ENCODE measurements at places on chromosomes 11 and 22.
A peak's percentile ranks its signal among the peaks of the same experiment; 100 is the strongest.

DNA sequence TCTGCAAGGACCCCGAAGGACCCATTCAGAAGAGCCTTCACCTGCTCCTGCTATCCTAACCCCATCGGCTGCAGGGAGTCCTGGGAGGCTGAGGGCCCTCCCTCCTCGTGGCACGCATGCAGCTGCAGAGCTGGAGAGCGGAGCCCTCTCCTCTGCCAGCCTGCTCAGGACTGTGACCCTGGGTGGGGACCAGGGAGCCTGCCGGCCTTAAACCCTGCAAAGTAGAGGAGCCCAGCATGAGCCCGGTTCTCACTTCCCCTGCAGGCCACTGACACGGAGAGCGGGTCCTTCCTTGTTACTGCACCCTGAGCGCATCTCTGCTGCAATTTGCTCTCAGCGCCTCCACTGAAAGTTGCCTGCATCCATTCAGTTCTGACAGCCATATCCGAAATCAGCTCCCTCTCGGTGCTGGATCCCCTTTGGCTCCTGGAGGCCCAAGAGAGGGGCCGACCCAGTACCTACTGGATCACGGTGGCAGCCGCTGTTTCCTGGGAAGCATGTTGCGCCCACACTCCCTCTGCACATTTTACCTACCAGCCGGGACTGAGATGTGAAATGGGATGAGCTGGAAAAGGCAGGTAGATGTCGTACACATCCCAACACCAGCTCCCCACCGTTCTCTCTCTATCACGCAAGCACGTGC lies 312.1 kb downstream of the NTM start:
- no peak for DNase-seq

DNA sequence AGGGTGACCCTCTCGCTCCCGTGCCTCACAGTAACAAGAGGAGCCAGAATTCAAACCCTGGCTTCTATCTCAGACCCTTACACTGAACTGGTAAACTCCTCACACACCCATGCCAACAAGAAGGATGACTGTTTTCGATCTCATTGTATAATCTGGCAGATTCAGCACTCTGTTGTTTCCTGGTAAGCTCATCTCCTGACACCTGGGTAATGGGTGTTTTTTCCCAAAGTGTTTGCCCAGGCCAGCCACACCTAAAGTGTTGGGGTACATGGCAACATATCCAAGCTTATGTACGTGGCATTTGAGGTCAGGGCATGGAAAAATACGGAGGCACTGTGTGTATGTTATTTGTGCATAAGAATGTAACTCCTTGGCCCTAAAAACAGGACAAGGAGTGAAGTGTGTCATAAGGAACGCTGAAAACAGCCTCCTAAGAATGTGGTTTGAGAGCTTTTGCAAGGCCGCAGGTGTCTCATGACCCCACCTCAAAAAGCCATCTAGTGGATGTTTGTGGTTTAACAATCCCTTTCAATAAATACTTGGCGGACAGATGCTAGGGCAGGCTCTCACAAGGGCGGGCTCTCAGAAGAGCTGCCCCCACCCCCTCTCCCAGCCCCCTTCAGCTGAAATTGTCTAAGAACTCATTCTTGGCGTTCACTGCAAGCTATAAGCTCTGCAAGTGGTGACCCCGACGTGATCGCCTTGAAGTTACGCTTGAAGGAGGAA lies at the start of gene MS4A15:
TSS of gene MS4A15 (plus strand) at position 561 of the 726 bp plus-strand sequence. CDS start 6,867 bp downstream, outside the sequence.
- DNase-seq = no peak

GRCh38 chr11:83583757-83584366 lies 297.7 kb upstream of the CCDC90B start:
- DNase-seq = no peak

- DNase-seq = no peak
Measured at GRCh38 chr22:36238373-36239149, 766 bp downstream of the APOL2 start.

DNA sequence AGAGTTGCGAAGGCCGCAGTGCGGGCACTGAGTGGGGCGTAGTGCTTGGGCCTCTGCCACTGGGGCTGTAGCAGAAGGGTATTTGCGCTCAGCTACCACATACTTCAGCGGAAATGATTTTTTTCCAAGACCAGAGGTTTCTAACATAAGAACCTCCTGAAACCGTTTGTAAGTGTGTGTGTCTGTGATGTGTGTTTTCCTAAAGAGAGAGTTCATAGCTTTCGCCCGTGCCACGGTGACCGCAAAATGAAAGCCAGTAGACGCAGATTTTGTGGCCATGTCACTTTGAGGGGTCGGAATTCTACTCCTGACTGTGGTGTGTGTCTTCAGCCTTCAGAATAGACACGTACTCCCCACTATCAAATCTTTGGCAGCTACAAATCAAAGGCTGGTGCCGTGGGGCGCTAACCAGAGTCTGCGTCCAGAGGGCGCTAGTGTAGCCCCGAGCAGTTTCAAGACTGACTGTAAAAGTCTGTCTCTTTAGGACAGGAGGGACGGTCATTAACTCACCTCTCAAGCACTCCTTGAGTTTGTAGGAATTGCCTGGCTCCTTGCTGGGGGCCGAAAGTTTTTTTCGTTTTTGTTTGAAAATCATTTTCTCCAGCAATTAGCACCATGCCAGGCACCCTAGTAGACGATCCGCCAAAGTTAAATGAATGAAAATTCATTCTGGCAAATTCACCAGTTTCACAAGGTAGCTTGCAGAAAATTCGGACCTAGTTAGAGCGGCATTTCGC lies 2.5 kb upstream of the CALCA start:
- DNase-seq = no peak

DNA sequence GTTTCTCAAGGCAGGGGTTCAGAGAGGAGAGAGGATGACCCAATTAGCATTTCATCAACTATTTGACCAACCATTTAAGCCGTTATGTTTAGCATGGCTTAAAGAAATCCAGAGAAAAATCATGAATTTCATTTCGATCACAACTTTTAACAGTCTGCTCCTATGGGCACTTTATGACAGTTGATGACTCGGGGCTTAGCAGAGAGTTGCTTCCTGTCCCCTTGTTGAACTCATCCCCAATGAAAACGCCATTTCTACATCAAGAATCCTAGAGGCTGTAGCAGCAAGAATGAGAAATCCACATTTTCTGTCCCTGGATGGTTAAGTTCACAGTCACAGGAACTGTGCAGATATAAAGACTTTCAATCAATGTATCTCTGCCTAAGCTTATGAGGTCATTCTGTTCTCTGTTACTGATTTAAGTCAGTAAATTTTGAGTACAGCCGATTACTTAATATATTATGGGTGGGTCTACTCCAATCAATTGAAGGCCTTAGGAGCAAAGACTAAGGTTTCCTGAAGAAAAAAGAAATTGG lies 81.1 kb downstream of the BDNF start:
- no peak for DNase-seq

DNA sequence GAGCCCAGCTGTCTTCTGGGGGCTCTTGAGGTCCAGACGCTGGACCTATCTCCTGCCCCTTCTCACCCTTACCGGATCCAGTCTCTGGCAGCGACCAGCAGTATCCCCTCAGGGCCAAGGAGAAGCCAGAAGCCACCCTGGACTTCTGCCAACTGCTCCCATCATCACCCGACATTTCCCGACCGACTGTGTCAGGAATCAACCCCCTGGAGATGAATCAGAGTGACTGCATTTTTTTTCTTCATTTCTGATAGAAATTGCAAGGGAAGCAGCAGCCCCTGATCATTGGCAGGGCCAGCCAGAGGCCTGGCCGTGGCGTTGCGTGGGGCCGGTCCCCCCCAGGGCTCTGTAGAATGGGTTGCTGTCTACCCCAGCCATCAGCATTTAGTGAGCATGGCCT lies 5.2 kb upstream of the LIF start:
- DNase-seq = no peak

- no peak for DNase-seq
Measured at GRCh38 chr11:76918941-76919386, 58.2 kb downstream of the ACER3 start.

- peak; percentile 65 for DNase-seq
Measured at GRCh38 chr22:21629255-21630149, at the start of gene YDJC. TSS of gene YDJC (minus strand) at chr22:21630022. CDS start at chr22:21630014, 8 bp downstream.

GRCh38 chr11:80346353-80347059 lies 905.7 kb upstream of the TENM4 start:
- DNase-seq = no peak

DNA sequence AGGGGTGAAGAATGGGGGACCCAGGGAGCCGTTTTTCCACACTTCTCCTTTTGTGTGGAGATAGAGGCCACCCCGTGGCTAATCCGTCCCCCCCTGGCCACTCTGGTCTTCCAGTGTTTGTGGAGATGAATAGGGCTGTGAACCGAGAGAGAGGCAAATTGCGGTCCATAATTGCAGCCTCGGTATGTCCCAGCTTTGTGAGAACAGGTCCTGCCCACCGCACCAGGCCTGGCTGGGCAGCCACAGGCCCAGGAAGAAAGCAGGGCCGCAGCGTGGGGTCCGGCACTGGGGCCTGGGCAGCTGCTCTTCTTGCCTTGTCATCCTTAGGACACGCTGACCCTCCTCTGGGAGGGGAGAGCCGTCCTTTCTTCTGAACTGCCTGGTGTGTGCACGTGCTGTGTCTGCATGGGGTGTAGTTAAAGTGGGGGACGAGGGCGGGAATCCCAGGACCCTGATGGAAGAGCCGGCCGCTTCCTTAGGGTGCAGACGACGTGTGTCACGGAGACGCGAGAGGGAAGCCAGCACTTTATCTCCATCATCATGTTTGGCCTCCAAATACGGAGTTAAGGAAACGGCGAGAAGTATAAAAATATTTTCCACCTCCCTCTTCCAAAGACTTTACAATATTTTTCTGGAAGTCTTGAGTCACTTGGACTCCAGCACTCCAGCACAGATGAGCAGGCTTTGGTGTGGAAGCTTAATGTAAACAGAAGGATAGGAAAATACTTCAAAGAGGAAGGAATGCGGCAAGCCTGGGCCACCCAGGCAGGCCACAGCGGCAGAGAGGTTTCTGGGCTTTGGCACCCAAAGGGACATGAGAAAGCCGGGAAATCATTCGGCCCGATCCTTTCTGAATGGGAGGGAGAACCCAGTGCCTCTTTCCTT lies 1248.4 kb downstream of the BRD1 start:
- no peak for DNase-seq

DNA sequence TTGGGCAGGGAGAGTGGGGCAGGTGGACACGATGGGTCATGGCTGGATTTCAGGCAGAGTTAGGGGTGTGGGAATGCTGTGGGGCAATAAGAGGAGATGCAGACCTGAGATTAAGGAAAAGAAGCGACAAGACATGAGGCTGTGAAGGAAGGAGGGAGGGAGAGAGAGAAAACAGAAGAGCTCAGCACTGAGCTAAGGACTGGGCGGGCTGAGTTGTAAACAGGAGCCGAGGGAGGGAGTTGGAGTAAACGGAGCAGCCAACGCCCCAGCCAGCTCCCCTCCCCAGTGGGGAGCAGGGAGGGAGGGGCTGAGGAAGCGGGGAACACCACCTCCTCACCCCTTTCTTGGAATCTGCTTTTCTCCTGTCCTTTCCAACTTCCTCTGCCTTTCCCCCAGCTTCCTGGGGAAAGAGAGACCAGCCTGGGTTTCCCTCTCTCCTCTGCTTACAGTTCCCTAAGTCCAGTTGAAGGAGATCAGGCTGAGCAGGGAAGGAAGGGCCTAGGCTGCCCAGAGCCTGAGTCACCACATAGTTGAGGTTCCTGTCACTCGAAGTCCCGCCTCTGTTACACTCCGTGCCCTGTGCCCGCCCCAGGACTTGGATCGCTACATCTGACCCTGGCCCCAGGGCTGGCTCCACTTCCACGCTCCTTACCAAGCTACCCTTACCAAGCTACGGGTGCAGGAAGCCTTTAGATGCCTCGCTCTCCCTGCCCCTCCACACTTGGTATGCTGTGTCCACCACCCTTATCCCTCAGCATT lies 6.7 kb upstream of the AHNAK start:
- peak; percentile 22 for DNase-seq

GRCh38 chr11:5631969-5632635 lies 7.3 kb downstream of the TRIM34 start:
- DNase-seq = no peak

- no peak for DNase-seq
Measured at GRCh38 chr22:31441652-31442051, 42.2 kb downstream of the DRG1 start.

Measured in amygdala (tissue), 56 donors.